Esophagus muscularis mucosa (tissue), 4 donors: ENCODE measurements at places on chromosomes 5 and 9. TPM values are rescaled to one million over a fixed set of nuclear protein-coding genes. Genes with fewer than 3 reads are reported as not detected.

Gene FNIP1
- total RNA-seq: 48.4 TPM

Gene PCDHGC5
- 1.5 TPM for total RNA-seq

Gene C9orf153
- 0.46 TPM for total RNA-seq

Gene APBB3
- 11.4 TPM for total RNA-seq

Gene RIGI
- 10.1 TPM for total RNA-seq

Gene IL11RA
- 34.2 TPM for total RNA-seq

Gene HRCT1
- total RNA-seq: 27.0 TPM

Gene BARHL1
- not detected for total RNA-seq

Gene FOXD4L3
- not detected for total RNA-seq

Gene SLC45A2
- 0.26 TPM for total RNA-seq

Gene NEUROG1
- not detected for total RNA-seq

Gene CCDC192
- 0.33 TPM for total RNA-seq

Gene PCDHGC4
- total RNA-seq: 0.91 TPM

Gene NUTM2G
- not detected for total RNA-seq

Gene RACK1
- 1,697 TPM for total RNA-seq

Gene FOXI1
- not detected for total RNA-seq

Gene EFNA5
- total RNA-seq: 3.8 TPM

DNA sequence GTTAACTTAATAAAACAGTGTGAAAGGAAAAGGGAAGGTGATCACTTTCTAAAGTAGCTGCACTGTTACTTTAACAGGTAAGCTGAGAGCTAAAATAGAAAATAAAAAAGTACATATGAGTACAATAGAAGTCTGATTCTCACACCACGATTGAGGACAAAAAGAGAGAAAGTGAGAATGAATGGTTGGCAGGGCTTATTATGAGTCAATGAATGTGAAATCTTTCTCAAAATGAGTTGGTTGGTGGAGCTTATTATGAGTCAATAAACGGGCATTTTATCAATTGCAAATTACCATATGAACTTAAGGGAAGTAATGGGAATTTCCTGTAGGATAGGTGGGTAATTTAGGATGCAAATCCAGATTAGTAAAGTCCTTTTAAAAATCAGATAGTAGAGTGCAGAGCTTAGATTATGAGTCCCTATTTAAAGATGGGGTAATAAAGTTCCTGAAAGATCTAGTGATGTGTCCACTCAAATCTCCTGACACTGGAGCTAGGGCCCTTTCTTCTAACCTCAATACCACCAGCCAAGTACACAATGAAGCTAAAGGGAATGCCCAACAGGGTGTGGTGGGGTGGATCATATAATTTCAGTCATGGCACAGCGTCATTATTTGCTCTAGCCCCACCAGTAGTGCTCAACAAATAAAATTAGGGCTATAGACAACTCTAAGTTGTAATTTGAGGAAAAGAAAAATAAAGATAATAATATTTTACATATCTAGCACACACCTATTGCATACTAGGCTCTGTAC lies 21.1 kb upstream of the TLR4 start:
- no peak for DNase-seq

DNA sequence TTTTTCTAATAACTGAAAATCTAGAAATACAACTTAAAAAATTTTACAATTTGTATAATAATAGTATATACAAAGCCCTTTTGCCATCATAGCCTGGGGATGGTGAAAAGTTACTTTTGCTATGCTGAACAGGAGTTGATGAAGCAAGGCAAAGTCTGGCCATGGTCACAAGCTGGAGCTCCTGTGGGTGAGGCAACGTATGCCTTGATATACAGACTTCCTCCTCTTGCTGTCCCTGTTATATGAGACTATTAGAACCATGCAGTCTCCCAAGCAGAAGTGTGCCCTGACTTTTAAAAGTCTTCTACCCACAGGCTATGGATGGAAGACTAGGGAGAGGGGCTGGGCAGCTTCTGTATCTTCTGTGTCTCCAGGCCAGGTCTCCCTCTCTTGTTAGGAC lies 15.7 kb downstream of the FAM151B start:
- DNase-seq: no peak

DNA sequence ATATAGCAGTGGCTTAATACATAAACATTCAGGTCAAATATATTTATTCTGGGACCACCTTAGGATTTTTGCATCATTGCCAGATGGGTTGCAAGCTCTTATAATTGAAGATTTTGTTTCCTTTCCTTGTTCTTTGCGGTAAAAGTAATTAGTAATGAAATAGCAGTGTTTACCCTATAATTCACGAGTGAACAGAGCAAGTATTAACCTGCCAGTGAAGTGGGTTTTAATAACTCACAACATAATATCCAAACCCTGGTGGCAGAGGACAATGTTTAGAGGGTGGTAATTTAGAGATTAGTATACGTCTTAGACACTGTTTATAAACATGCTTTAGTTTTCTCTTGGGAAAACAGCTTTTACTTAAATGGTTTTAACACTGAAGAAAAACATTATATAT lies 11.8 kb downstream of the ARL14EPL start:
- DNase-seq: no peak

DNA sequence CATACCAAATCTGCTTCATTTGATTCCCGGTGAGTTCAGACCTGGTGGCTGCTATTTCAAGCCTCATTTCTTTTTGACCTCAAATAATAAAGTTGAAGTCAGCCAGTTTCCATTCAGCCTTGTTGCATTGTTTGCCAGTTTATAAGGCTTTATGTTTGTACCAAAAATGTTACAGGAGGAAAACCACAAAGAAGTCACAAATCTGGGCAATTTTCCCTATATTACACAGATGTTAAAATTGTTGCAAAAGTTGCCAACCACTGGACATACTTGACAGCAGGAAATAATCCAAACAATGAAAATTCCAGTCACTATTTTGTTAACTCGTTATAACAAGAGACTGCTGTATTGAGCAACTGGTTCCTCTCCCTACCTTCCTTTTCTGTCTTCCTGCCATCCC lies 1325.0 kb upstream of the DMAC1 start:
- DNase-seq: no peak

GRCh38 chr9:131469951-131470350 lies 32.8 kb upstream of the POMT1 start:
- no peak for DNase-seq

GRCh38 chr9:136798708-136799078 lies 2.6 kb downstream of the CCDC183 start:
- DNase-seq: no peak

- DNase-seq: no peak
Measured at GRCh38 chr9:7653262-7653661, 146.3 kb downstream of the DMAC1 start.

- DNase-seq: no peak
Measured at GRCh38 chr5:76808141-76808691, 10.6 kb upstream of the F2RL1 start.

- no peak for DNase-seq
Measured at GRCh38 chr9:125549465-125549871, 157.5 kb downstream of the MAPKAP1 start.

DNA sequence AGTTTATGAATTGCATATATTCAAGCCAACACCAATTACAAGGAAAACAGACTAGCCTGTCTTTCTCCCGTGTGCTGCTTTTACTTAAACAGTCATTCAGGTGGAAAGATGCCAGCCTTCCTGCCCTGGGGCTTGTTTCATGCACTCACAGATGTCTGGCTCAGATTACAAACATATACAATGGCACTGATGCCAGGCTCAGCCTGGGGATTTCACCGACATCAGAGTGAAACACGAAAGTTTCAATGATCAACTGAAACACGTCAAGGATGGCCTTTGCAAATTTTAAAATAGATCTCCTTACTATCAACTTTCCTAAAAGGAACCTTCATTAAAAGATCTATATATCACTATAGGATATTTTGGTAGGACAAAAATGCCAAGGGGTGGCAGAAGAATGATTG lies 1576.5 kb downstream of the EFNA5 start:
- DNase-seq: no peak

- no peak for DNase-seq
Measured at GRCh38 chr5:127186657-127187056, 103.9 kb upstream of the MEGF10 start.

DNA sequence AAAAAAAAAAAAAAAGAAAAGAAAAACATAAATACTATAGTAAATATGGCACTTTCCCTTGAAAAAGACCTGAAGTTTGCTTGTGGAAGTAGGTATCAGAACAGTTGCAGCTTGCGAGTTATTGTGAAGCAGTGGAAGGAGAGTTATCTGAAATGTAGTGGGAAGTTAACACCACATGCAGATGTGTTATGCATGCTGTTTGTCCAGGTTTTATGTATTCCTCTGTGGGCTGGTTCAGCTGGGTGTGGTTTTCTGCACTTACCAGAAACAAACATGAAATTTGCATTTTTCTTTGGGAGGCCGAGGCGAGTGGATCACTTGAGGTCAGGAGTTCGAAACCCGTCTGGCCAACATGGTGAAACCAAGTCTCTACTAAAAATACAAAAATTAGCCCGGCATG lies 42.1 kb upstream of the CTNNA1 start:
- no peak for DNase-seq

- no peak for DNase-seq
Measured at GRCh38 chr5:97425511-97425910, 242.5 kb upstream of the RIOK2 start.

- no peak for DNase-seq
Measured at GRCh38 chr9:128190516-128191405, 611 bp downstream of the CIZ1 start.

GRCh38 chr5:173968154-173968797 lies 20.7 kb upstream of the C5orf47 start:
- DNase-seq: no peak

DNA sequence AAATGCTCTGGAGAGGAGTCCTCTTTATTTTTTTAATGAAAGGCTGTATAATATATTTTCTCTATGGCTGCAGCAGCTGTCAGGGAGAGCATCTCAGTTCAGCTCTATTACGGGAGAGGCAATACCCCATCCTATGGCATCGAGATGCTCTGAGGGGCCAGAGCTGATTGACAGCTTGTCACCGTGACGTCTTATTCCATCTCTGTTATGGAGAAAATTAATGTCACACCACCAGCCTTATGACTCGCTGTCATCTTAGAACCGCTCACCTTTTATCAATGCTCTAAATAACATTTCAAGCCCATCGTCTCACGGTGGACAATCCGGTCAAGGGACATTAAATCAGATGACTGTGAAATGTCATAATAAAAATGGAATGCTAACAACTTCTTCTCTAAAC lies 273.5 kb downstream of the SLF1 start:
- no peak for DNase-seq

DNA sequence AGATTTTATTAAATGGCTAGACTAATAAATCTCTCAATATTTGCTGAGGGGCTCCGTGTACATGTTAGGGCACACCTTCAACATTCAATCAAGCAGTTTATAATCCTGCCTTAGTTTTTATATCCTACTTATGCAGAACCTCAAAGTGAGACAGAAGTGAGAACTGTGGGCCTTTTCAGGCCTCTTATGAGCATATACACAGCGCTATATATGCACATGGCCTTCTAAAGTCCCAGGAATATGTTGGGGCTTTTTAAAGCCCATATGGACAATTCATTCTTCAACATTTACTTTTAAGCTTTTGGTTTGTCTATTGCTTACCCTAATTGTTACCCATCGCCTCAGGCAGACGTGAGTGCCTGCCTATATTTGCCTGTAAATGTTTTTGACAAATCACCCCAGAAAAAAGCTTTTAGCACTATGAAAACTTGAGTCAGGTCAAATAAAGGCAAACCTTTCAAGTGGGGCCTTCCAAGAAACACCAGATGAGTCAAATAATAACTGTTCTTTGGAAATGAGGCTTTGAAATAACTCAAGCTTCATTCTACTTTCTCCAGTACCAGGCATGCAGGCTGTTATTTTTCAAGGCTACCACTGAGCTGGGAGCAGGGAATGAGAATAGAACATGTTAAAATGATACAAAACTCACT lies 58.2 kb downstream of the ESM1 start:
- DNase-seq: no peak

- DNase-seq: no peak
Measured at GRCh38 chr9:133059623-133060022, 2.2 kb upstream of the CEL start.

DNA sequence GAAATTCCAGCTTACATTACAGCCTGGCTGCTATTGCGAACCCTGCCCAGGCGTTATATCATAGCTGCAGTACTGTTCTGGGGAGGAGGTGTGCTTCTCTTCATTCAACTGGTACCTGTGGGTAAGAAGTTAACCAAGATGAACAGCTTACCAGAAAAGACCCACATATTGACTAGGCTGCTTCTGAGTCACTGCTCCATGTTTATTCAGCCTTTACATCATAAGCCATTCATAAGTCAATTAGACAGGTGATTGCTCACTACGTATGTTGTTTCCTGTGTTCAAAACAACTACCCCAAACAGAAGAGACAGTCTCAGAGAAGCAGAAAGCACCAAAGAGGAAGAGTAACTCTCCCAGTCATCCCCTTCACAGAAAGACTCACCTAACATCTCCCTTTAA lies 34.7 kb upstream of the SLC22A5 start:
- DNase-seq: no peak

DNA sequence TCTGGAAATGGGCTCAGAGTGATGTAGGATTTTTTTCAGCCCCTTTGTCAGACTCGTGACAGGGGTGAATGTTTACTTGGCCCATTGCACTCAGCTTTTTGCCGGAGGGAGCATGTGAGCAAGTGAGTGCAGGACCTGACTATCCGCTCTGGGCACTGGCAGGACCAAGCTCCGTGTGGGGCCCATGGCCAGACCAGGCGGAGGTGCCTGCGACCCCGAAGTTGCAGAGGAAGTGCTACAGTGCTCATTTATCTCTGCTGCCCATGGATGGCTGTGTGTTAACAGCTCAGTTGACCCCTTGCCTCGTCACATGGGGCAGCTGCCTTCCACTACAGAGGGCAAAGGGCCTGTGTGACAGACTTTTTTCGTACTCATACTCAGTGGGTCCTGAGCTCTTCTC lies 744.3 kb downstream of the IRX1 start:
- no peak for DNase-seq

DNA sequence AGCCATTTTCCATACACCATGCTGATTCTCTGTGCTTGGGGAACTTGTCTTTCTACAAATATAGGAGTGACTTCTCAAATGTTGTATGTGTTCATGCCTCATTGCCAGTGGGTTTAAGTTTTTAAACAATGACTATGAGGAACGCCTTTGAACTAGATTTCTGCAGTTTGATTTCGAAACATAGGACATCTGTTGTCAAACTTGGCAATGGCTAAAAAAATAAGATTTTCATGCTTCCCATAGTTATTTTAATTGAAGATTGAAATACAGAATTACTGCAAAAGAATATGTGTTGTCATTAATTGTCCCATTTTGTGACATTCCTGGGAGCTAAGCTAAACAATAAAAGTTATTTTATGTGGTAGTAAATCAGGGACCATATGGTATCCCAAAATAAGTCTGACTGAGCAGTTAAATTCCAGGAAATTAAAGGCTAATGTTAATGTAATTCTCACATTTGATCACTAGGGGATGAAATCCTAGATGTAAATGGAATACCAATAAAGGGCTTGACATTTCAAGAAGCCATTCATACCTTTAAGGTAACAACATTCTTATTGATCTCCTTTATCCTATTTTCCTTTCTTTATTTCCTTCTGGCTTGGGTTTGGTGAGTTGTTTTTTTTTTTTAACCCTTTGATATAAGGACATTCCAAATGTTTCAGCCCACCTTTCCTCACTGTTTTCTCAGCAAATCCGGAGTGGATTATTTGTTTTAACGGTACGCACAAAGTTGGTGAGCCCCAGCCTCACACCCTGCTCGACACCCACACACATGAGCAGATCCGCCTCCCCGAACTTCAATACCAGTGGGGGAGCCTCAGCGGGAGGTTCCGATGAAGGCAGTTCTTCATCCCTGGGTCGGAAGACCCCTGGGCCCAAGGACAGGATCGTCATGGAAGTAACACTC lies 116.7 kb downstream of the GOLPH3 start:
- no peak for DNase-seq

- DNase-seq: no peak
Measured at GRCh38 chr5:143428738-143429420, 25.4 kb upstream of the NR3C1 start.

- no peak for DNase-seq
Measured at GRCh38 chr5:157859227-157859575, 256 bp upstream of the CLINT1 start.
